ENCODE measurements at places on chromosomes 16 and 17. TPM values are rescaled to one million over a fixed set of nuclear protein-coding genes. Genes with fewer than 3 reads are reported as not detected.

The XAF1 gene
- 95.1 TPM for total RNA-seq

DNA sequence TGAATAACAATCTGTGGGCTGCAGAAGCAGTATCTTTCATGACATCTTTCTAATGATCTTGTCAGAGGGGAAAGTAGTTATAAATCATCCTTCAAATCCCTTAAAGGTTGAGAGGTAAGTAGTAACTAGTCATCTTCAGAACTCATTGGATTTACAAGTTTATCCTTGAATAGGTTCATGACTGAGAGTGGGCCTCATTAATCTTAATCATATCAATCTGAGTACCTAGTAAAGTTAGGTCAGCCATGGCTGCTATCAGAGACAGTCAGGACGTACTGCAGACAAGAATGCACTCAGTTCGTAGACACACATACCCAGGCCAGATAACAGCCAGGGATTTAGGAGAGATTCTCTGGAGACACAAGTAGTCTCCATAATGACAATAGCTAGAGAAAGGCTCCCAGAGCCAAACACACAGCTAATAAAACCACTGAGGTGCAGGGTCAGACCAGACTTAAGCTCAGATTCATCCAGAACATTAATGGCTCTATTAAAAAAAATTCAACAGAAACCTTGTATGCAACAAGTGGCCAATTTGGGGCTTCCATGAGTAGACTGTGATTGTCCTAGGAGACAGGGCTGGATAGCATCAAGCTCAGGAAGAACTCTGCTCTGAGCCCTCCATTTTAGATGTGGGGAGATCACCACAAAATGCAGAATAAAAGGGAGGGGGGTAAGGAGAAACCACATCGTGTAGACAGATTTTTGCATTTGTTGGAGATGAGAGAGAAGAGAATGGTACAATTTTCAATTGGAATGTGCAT lies 65.8 kb downstream of the TBX4 start:
- no peak for DNase-seq

The TEX19 gene
- not detected for total RNA-seq

DNA sequence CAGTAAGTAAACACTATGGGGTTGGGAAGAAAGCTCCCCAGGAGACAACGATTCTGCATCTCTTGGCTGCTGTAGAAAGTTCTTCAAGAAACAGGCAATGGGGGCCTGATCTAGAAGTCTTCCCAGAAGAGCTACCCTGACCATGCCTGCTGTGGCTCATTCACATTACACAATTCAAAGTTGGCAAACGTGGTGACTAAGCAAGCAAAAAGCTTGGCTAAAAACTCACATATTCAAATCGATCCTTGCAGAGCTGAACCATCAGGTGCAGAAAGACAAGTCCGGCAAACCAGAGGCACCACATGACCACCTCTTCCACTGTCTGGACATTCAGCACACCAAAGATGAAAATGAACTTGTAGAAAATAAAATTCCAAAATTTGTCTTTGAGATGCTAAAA lies 16.1 kb downstream of the AMFR start:
- no peak for DNase-seq

DNA sequence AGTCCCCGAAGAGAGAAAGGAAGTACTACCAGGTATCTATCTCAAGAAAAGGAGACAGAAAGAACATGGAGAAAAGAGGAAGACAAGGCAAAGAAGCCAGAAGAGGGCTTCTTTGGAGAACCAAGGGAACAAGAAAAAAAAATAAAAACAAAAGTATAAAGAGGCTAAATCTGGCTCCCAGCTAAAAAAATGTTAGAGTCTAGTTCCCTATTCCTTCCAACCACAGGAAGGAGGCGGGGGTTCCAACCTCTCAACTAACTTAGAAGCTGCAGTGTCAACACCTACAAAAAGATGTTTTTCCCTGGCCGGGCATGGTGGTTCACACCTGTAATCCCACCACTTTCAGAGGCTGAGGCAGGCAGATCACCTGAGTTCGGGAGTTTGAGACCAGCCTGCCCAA lies 13.4 kb downstream of the UTP6 start:
- DNase-seq, result no peak

The PLA2G10 gene
- not detected for total RNA-seq

DNA sequence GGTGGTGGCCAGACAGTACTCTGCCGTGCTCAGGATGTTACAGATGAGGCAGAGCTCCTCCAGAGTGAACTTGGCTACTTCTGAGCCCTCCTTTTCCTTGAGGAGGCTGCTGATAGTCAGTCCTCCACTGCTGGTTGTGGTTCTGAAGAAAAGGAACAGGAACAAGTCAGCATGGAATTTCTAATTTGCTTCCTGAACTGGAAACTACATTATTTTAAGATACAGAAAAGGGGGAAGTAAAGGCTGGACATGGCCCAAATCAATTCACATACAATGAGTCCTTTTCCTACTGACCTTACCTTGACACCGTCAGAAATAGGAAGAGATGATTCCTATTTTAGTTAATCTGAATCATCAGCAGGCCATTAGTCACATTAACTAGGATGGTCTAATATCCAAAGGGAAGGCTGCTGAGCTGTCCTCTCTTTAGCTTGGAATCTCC lies 154.2 kb downstream of the VPS53 start:
- DNase-seq, result no peak

The NGFR gene
- 0.32 TPM for total RNA-seq

DNA sequence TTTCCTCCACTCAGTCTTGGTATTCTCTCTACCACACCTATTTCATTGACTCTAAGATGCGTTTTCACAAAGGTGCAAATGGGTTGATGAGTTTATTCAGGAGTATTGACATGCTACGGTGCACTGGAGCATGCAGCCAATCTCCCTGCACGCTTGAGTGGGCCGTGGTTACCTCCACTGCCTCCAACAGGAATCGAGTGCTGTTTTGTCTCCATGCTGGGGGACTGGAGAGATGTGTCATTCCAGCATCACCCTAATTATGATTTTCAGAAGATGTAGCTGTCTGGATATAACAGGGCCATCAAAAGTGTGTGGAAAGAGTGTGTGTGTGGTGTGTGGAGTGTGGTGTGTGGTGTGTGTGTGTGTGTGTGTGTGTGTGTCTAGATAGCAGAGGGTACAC lies 351.6 kb upstream of the ZFHX3 start:
- DNase-seq, result no peak

The CSH1 gene
- total RNA-seq, result 11.7 TPM

The DCTN5 gene
- total RNA-seq, result 63.4 TPM

GRCh38 chr16:22054847-22055590 lies 37.3 kb upstream of the VWA3A start:
- no peak for DNase-seq
